ENCODE measurements at places on chromosomes 7 and 10.
A peak's percentile ranks its signal among the peaks of the same experiment; 100 is the strongest.

GRCh38 chr7:96739609-96740008 is 30.0 kb upstream of the SEM1 start:
- no peak for DNase-seq

DNA sequence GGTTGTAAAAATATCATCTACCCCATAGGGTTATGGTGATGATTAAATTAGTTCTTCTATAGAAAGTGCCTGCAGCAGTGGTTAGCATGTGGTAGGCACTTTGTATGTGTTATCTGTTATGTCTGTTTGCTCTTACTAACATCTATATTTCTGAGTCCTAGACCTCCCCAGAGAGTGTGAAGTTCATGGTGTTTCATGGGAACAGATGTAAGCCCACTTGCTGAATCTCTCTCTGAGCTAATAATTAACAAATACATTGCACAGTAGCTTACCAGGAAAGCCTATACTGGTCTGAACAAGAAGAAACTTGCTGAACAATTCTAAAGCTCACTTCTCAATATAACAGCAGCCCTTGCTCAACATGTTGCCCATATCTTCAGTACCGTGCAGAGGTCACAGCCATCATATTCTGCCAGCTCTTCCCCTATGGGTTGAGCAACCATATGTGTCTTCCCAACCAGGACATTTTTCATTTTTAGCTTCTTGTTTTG is 100.1 kb downstream of the NPSR1 start:
- no peak for DNase-seq

DNA sequence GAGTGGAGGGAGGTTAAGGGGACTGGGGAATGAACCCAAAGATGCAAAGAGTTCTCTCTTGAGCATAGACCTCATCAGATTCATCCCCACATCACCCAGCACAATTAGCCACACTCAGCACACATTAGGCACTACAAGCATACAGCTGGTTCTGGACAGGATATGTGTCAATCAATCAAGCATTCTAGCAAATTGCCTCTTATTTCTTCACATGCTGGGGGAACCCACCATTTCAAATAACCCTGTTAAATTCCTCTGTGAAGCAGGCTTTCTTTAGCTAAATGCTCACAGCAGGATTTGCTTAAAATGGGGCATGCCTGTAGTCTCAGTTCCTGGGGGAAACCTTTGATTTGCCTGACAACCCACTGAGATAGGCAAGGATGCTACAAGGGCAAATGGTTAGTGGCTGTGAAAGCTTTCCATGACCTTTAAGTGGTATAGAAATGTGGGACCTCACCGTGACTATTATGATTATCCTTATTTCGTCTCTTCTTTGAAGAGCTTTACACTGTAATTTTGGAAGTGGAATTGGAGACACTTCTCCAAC is 193.4 kb upstream of the ZMIZ1 start:
- DNase-seq: no peak

- DNase-seq: peak; percentile 17
Measured at GRCh38 chr10:114043532-114044246, at the start of gene ADRB1. Gene ADRB1, plus strand, starts transcription at chr10:114043866. Its CDS starts 267 bp downstream, at chr10:114044133.

DNA sequence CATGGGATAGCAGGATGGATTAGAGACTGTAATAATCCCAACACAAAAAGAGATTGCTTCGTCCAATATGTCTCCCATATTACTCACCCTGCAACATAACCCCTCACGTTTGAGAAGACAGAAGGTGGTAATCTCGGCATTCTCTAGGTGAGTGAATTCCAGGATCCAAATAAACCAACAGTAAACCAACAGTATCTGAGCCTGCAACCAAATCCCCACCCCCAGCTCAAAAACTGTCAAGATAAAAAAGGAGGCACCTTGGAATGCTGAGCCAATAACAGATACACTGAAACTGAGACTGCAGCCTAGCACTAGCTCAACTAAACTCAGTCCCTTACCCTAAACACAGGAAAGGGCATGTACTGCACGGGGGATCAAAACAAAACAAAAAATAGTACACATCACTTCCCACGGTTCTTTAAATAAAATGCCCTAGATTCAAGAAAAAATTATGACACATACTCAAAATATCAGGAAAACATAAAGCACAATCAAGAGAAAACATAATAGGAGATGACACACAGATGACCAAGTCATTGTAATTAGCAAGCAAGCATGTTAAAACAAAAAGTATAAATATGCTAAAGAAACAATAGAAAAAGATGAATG is 28.0 kb downstream of the IPMK start:
- no peak for DNase-seq

Measured in stimulated activated CD4-positive, alpha-beta T cell treated with anti-CD3 and anti-CD28 coated beads, Interleukin-4, amount 100 ng/mL, for 4 hours (primary cell).